Activated CD4-positive, alpha-beta T cell treated with anti-CD3 and anti-CD28 coated beads, Interleukin-2, amount 50 U/mL, for 1 hour (primary cell): ENCODE measurements at places on chromosomes 11 and 22.

GRCh38 chr11:94857337-94857736, 89.2 kb downstream of the AMOTL1 start:
- DNase-seq: no peak

DNA sequence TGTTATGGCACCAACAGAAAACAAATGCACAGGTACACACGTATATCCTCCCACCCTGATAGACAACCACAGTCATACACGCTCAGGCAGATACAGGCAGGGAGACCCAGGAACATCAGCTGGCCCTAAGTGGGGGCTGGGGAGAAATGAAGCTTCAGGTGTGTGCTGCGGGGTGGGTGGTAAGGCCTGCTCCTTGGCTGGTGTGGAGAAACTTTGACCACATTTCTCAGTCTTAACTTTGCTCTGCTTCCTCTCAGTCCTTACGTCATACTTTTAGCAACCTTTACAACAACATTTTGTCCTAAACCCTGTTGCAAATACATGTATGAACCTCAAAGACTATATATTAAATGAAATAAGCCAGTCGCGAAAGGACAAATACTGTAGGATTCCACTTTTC, 6.7 kb upstream of the ANAPC15 start:
- no peak for DNase-seq

- no peak for DNase-seq
Measured at GRCh38 chr11:103384652-103385051, 275.4 kb downstream of the DYNC2H1 start.

GRCh38 chr11:86117001-86117711, 48.3 kb upstream of the PICALM start:
- DNase-seq: no peak

DNA sequence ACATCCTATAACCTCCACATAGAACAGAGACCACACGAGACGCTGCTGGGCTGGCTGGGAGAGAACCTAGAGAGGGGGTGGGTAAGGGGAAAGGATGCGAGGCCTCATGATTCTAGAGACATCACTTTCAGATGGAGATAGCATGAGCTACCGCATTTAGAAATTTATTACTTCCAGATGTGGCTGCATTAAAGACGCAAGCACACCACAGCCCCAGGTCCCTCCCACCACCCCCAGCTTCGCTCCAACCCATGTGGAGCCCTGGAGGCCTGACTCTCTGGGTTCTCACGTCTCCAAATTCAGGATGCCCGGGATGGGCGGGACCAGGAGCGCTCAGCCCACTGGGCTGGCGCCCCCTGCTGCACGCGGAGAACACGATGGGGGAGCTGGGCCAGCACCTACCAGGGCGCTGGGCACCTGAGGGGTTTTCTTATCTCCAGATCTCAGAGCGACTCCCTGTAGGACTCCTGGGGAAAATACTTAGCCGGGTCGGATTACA, 13.6 kb downstream of the MRPL21 start:
- no peak for DNase-seq

DNA sequence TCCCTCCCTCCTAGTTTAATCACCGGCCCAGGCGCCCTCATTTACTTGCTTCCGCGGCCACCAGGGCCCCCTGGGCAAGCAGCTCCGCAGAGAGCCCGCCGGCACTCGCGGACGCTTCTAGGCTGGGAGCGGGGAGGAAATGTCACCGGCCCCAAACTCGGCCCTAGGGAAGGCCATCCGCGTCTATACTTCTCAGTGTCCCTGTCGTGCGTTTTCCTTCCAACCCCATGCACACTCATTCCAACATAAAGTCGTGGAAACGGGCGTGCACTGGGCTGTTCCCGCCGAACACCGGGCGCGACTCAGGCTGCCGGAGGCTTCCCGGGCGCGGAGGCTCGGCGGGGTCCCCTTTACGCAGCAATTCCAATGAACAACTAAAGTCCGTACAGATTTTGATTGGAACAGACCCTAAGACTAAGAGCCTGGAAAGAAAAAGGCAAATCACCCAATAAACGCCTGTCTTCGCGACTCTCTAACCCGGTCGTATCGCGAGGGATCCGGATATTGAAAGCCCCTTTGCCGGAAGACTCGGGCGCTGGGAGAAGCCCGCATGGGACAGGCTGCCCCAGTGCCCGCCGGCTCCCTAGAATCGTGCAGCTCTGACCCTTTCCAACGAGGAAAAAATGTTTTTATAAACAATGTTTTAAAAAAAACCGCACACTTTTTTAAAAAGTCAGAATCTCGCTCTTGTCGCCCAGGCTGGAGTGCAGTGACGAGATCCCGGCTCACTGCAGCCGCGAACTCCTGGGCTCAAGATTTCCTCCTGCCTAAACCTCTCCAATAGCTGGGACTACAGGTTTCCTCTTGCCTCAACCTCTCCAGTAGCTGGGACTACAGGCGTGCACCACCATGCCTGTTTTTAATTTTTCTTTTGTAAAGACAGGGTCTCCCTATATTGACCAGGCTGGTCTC, 1.3 kb upstream of the BARX2 start:
- DNase-seq: no peak

GRCh38 chr11:24524156-24524555, 27.3 kb downstream of the LUZP2 start:
- no peak for DNase-seq
